ENCODE measurements at places on chromosomes 12 and 14.

GRCh38 chr14:51138404-51139103 lies 43.6 kb upstream of the TRIM9 start:
- no peak for DNase-seq

DNA sequence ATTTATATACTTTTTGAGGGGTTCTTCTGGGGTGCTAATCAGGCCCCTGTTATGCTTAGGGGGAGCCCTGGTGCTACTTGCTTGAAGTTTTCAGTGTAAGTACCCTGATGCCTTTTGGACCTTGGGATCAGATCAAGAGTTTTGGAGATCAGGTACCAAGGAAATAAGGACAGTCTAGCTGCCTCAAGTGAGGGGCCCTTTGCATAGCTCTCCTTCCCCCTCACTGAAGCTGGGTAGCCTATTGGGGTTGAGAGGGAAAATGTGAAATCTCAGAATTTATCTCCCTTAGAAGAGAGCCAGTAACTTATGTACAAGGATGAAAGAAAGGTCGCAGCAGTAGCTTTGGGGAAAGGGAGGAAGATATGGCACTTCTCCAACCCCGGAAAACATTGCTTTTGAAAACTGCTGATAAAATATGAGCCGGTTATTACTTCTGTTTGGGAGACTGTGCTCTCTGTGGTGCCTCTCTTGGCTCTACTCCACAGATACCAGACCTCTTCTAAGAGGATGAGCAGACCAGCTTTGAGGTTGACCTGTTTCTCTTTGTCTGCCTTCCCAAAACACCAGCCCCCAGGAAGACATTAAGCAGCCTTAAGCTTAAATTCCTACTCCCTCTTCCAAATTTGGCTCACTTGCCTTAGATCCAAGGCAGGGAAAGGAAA lies 8.8 kb upstream of the AMHR2 start:
- no peak for DNase-seq

DNA sequence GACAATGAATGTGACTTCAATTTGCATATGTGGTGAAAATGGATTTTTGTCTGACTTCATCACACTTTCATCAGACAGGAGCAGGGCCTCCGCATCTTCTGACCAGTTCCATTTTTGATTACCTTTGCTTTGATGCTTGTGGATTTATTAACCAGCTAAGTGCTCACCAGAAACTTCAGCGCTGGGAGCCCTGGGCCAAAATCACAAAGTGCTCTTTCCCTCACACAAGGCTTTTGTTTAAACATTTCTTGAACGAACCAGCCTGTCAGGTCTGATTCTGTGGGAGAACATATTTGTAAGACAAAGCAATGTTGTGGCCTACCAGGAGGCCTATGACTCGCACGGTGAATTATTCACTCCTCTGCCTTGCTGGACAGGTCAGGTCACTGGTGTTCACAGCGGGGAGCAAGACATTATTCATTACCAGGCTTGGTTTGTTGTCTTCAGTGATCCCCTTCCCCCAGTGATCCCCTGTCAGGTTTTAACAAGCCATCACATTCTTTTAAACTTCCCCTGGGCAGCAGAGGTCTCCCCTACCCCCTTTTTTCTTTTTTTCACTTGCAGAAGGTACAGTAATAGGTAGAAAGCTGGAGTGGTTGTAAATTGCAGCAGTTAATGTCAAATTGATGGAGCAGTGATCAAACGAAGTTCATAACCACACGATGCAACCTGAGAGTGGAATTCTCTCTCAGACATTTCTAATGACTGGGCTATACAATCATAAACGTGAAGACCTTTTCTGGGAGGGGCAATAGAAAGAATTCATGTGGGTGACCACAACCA lies 167.5 kb upstream of the PRICKLE1 start:
- no peak for DNase-seq

- no peak for DNase-seq
Measured at GRCh38 chr12:17592472-17592871, 497.5 kb downstream of the RERGL start.

DNA sequence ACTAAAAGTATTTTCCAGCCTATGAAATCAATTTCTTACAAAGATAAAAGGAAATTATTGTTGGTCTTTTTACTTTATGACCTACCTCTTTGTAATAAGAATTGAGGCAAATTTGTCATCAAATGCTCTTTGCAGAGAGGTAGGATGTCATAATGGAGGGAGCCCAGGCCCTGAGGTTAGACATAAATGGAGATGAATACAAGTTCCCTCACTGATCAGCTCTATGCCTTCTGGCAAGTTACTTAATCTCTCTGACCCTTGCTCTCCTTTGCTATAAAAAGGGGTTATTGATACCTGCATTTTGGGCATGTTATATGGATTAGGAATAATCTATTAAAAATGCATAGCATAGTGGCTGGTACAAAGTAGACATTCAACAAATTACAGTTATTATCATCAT lies 146.9 kb upstream of the KRR1 start:
- DNase-seq = no peak

DNA sequence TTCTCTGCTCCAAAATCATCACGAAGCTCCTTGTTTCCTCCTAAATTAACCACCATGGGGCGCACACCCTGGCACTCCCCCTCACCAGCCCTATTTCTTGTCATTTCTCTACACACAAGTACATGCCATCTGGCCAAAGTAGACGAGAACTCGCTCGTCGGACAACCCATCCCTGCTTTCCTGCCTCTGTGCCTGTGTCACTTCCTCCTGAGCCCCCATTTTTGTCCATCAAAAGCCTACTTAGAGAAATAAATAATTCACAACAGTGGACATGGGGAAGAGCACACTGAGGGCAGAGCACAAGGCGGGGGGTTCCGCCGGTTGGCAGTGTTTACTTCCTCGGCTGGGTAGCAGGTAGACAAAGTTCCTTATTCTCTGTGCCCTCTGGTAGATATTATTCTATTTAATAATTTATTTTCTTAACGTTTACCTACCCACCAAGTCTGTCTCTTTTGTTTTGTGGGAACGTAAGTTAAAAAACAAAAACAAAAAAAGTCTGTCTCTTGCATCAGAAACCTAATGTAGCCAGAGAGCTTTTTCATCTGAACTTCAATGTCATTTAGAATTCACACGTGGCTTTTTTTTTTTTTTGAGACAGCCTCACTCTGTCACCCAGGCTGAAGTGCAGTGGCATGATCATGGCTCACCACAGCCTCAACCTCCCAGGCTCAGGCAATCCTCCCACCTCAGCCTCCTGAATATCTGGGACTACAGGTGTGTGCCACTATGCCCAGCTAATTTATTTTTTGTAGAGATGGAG lies 6.0 kb downstream of the VPS37B start:
- DNase-seq = no peak

GRCh38 chr12:94163850-94164249 lies 15.5 kb downstream of the PLXNC1 start:
- DNase-seq = no peak

- no peak for DNase-seq
Measured at GRCh38 chr14:104119119-104119487, 19.3 kb upstream of the KIF26A start.

- no peak for DNase-seq
Measured at GRCh38 chr12:116759783-116760621, 21.9 kb downstream of the RNFT2 start.
